ENCODE measurements at places on chromosomes 12 and 14.

GRCh38 chr14:80977221-80977620, 21.8 kb downstream of the TSHR start:
- DNase-seq = no peak

DNA sequence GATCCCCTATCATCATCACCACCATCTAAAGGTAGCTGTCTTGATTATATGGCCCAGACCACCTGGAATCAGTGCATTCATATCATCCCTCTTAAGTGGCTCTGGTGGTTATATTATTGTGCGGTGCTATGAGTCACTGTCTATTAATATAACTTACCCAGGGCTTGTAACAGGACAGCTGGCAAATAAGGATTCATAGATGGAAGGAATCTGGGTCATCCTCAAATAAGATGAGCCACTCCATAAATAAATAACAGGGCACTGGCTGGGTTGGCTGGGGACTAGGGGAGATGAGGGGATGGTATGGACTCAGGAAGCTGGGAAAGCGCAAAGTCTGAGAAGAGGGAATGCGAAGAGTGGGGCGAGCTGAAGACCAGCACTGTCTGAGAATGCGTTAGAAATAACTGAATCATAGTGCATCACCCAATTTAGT, 216.1 kb downstream of the NUAK1 start:
- peak; percentile 64 for DNase-seq

DNA sequence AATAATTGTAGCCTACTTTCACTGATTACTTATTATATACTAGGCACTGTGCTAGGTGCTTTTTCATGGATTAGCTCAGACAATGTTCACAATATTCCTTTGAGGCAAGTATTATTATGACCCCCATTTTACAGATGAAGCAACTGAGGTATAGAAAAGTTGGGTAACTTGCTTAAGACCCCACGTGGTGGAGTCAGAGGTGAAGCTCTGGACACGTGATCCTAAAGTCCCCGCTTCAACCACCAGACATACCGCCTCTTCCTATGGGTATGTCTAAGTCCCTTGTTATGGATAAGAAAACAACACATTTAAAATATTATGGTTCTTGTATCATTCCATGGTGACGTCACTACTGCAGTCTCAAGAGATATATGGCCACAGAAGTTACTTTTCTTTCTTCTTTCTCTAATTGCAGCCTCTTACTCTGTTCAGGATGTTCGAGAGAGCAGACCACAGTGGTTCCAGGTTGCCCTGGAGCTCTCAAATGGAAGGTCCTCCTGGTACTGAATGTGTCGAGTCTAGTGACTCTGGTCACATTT, 157.7 kb downstream of the HELB start:
- DNase-seq = no peak

DNA sequence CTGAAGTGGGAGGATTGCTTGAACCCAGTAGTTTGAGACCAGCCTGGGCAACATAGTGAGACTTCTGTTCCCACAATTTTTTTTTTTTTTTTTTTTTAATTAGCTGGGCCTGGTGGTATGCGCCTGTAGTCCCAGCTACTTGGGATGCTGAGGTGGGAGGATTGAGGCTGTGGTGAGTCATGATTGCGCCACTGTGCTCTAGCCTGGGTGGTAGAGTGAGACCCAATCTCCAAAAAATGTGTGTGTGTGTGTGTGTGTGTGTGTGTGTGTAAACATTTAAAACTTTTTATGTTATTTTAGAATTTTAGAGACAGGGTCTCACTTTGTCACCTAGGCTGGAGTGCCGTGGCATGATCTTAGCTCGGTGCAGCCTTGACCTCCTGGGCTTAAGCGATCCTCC, 6.8 kb downstream of the PPP1R36 start:
- DNase-seq = no peak

DNA sequence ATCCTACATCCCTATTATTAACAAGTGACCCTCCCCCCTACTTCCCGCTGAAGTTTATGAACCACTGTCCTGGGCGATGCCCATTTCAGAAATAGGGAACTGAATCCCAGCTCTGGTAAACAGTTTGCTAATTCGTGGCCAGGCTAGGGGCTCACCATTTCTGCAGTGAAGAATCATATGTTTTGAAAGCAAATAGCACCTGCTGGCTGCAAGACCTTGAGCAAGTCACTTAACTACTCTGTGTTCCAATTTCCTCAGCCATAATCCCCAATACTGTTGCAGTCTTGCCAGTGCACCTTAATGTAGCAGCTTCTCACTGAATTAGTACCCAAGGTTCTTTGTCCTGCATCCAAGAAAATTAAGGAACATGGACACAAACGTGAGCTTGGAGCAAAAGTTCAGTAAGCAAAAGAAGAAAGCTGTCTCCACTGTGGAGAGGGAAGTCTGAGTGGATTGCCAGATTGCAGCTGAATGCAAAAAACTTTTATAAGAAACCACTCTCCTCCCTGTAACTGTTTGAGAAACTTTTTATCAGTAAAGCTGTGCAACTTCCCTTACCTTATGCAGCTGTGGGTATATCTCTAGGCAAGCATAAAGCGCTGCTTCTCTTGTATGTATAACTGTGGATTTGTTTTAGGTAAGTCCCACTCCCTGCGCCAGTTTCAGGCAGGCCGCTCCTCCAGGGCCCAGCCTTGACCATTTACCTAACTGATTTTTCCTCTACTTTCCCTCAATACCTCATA, 824 bp downstream of the OAS1 start:
- DNase-seq = no peak

GRCh38 chr12:51285843-51286242, 15.6 kb upstream of the SMAGP start:
- no peak for DNase-seq

DNA sequence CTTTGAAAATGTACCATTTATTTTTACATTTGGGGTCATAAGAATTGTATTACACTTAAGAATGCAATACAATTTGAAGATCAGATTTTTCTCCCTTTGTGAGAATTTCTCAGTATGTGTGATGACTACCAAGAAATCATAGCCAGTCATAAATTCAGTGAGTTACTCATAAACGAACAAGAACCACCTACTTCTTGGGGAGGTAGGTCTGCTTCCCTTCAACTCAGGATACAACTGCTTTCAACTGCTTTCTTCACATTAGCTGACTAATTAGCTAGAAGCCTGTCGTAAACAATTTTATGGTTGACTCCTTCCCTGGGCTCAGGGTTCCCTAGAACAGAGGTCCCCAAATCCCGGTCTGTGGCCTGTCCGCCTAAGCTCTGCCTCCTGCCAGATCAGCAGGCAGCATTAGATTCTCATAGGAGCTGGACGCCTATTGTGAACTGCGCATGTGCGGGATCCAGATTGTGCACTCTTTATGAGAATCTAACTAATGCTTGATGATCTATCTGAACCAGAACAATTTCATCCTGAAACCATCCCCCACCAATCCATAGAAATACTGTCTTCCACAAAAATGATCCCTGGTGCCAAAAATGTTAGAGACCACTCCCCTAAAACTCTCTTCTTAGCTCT, 3.7 kb downstream of the ANG start:
- DNase-seq = peak; percentile 48
